ENCODE measurements at places on chromosomes 11 and 22. TPM values are rescaled to one million over a fixed set of nuclear protein-coding genes. Genes with fewer than 3 reads are reported as not detected.

Gene CCDC157
- total RNA-seq = 2.1 TPM

DNA sequence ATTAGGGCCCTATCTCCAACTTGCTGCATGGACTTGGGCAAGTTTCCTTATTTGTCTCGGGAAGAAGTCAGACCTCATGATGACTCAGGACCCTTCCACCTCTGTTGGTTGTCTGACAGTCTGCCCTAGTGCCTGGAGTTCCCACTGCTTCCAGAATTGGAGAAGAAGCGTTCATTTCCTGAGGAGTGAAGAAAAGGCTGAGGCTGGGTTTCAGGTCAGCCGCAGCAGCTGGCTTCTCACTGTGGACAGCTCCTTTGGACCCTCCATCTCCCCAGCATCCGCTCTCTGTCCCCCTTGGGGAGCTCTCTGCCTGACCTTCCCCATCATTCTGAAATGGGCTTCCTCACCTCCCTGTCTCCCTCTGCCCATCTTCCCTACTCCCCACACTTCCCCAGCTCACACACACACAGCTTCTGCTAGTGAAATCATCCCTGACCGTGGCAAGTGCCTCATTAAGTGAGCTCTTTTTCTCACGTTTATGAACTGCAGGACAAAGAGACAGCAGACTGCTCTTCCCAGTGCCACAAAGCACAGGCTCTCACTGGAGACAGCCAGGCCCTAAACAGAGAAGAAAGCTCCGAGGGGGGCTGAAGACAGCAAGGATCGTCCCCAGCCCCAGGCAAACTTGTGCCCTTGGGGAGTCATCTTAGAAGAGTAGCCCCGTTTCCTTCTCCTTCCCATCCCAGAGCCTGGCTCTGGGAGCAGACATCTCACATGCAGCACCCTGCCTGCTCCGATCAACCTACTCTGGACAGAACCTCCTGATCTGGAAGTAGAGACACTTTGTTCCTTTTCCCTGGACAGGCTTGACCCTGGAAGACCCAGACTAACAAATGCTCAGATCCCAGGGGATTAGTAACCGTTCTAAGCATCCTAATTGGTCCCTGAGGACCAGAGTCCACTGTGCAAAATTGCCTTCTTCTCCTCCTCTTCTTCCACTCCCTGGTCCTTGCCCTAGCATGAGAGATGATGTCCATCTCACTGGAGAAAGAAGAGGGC is 157.9 kb downstream of the FEZ1 start:
- no peaks in the 10 kb centered on the region for H3K36me3 ChIP-seq
- peaks cover 5% of the 10 kb centered on the region for H3K27me3 ChIP-seq
- H3K27ac ChIP-seq = no peak overlapping the region
- DNase-seq = no peak
- H3K4me1 ChIP-seq = no peaks in the 10 kb centered on the region

DNA sequence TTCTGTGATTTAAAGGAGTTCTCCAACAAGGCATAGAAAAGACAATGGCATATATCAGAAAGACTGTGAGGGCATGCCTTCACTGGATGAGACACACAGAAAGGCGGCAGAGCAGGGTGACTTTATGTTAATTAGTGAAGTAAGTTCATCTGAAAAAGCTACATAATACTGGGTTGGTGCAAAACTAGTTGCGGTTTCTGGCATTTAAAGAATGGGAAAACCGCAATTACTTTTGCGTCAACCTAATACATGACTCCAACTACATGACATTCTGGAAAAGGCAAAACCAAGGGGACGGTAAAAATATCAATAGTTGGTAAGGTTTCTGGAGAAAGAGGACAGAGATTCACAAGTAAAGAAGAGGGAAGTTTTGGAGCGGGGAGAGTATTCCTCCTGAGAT is 5.1 kb downstream of the RFPL1 start:
- H3K4me1 ChIP-seq = no peaks in the 10 kb centered on the region
- H3K27me3 ChIP-seq = peaks cover 3% of the 10 kb centered on the region
- H3K36me3 ChIP-seq = no peaks in the 10 kb centered on the region
- H3K27ac ChIP-seq = no peak overlapping the region

Gene ROBO4
- not detected for total RNA-seq

DNA sequence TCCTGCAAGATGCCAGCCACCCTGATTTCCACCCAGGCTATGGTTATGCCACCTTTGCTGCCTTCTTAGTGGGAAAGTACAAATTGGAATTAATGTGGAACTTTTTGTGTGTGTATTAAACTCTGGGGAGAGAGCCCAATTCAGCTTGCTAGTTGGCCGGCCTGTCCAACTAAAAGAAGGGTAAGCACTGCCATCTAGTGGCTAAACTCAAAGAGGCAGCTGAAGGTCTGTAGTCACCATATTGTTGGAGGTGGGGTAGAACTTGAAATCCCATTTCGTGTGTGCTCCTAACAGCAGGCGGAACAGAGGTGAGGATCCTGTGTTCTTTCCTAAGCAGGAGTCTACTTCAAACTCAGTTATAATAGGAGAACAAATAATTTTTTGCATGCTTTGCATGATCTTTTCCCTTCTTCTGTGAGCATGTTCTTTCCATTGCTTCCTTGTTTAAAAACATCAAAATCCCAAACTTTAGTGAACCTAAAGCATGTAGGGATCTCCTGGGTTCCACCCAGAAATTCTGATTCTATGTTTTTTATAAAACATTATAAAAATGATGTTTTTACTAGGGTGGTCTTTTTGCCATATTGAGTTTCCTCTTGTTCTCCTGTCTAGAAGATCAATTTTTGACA is 138.8 kb upstream of the SORL1-AS1 start:
- peak; percentile 76 for DNase-seq
- H3K27me3 ChIP-seq = no peaks in the 10 kb centered on the region
- no peak overlapping the region for H3K4me3 ChIP-seq
- H3K4me1 ChIP-seq = peaks cover 25% of the 10 kb centered on the region

- H3K36me3 ChIP-seq = no peaks in the 10 kb centered on the region
- no peaks in the 10 kb centered on the region for H3K27me3 ChIP-seq
- no peak overlapping the region for H3K4me3 ChIP-seq
- peaks cover 37% of the 10 kb centered on the region for H3K4me1 ChIP-seq
- H3K27ac ChIP-seq = no peak overlapping the region
- DNase-seq = no peak
Observed at GRCh38 chr11:45844822-45845578, 2.3 kb upstream of the CRY2 start.

Gene TRIM21
- 40.3 TPM for total RNA-seq

- H3K27ac ChIP-seq = no peak overlapping the region
- no peak for DNase-seq
- H3K27me3 ChIP-seq = peaks cover 7% of the 10 kb centered on the region
- no peak overlapping the region for H3K4me3 ChIP-seq
Observed at GRCh38 chr11:32529994-32530588, 53.5 kb upstream of the EIF3M start.

DNA sequence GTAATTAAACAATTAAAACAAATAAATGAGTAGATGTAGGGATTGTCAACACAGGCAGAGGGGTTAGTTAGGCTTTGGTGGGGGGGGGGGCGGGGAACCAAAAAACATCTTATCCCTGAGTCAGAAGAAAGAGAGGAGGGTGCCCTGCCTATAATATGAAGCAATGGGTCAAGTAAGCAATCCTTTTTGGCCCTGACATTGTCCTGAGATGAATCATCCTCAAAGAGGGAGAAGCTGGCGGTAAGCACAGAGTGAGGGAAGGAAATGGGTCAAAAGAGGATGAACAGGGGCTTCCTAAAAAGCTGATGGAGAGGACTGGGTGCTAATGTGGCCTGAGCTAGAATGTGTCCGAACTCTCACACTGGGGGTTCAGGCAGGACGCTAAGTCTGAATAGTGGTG is 4.7 kb downstream of the OLFML1 start:
- DNase-seq = no peak
- no peak overlapping the region for H3K27ac ChIP-seq
- H3K27me3 ChIP-seq = peaks cover 2% of the 10 kb centered on the region
- H3K4me3 ChIP-seq = no peak overlapping the region

Gene FAM181B
- 0.05 TPM for total RNA-seq

- H3K4me1 ChIP-seq = peaks cover 11% of the 10 kb centered on the region
- H3K36me3 ChIP-seq = no peaks in the 10 kb centered on the region
- no peak for DNase-seq
- peak overlapping the region; percentile 68 for H3K4me3 ChIP-seq
Observed at GRCh38 chr11:120209746-120210625, 846 bp upstream of the OAF start.

Gene APOBEC3B
- total RNA-seq = 43.9 TPM

DNA sequence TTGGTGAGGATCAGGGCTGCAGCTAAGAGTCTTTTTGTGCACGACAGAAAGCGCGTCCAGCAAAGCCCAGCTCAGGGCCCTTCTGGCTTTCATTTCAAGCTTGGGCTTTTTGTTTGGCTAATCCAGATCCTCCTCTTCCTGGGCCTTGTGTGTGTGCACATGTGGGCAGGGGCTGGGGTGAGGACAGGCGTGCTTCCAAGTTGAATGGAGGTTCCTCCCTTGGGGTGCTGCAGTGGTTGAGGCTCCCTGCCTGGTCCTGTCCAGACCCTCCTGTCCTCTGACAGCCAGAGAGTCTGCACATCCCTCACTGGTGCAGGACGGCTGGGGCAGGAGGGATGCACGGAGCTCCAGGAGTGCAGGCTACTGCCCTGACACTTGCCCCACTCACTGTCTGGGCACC is 62.0 kb upstream of the NECTIN1 start:
- H3K4me1 ChIP-seq = no peaks in the 10 kb centered on the region
- H3K27ac ChIP-seq = no peak overlapping the region
- H3K36me3 ChIP-seq = no peaks in the 10 kb centered on the region
- no peak overlapping the region for H3K4me3 ChIP-seq
- no peak for DNase-seq

DNA sequence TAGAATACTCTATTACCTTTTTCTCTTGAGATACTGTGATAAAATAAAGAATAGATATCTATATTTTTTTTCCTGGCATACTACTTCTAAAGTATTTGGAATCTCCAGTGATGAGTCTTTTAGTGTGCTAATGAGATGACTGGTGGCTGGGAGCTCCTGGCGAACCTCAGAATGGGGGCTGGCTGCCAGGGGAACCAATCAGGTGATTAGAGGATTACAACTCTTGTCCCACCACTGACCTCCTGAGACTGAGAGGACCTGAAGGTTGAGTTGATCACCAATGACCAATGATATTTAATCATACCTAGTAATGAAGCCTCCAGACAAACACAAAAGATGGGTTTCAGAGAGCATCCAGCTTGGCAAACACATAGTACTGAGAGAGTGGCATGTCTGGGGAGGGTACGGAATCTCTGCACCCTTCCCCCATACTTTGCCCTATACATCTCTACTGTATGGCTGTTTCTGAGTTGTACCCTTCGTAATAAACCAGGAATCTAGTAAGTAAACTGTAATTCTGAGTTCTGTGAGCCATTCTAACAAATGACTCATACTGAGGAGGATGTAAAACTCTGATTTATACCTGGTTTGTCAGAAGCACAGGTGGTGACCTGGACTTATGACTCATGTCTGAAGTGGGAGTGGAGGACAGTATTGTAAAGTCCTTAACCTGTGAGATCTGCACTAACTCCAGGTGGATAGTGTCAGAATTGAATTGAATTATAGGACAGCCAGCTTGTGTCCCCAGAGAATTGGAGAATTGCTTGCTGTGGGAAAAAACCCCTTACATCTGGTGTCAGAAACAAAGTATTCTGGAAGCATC is 325.3 kb upstream of the LRRC4C start:
- no peak overlapping the region for H3K27ac ChIP-seq
- no peaks in the 10 kb centered on the region for H3K27me3 ChIP-seq
- H3K4me3 ChIP-seq = no peak overlapping the region
- DNase-seq = no peak

Gene CDC42EP2
- 0.26 TPM for total RNA-seq

DNA sequence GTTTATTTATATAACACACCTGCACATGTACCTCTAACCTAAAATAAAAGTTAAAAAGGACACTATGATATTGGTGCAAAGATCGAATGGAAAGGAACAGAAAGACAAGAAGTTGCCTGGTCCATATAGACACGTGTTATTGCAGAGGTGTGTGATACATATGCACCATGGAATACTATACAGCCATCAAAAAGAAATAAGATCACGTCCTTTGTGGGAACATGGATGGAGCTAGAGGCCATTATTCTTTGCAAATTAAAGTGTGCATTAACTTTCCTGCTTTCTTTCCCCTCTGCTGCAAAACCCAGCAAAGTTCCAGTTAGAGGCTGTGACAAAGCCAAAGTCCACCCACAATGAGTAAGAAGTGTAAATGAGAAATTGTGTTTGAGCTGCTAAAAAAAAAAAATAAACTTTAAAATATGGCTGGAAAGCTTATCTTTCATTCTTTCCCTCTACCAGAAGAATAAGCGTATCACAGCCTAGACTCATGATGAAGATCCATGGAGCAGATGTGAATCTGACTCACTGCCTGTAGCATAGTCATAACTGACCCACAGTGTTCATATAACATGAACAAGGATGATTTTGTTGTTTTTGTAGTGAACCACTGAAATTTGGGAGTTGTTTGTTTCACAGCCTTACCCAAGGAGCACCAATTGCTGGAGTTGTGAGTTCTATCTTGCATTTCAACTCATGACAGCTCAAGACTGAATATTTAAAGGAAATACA is 9.6 kb downstream of the OR52K1 start:
- no peak overlapping the region for H3K27ac ChIP-seq
- H3K36me3 ChIP-seq = no peaks in the 10 kb centered on the region
- H3K4me1 ChIP-seq = peaks cover 6% of the 10 kb centered on the region
- peaks cover 16% of the 10 kb centered on the region for H3K27me3 ChIP-seq
- H3K4me3 ChIP-seq = no peak overlapping the region
- DNase-seq = no peak

- H3K27me3 ChIP-seq = no peaks in the 10 kb centered on the region
- no peak overlapping the region for H3K4me3 ChIP-seq
- DNase-seq = no peak
- H3K36me3 ChIP-seq = peaks cover 4% of the 10 kb centered on the region
Observed at GRCh38 chr22:39925273-39925672, 24.4 kb downstream of the GRAP2 start.

Gene MS4A6E
- not detected for total RNA-seq

- no peak overlapping the region for H3K27ac ChIP-seq
- H3K4me1 ChIP-seq = no peaks in the 10 kb centered on the region
- no peak overlapping the region for H3K4me3 ChIP-seq
Observed at GRCh38 chr11:126679033-126679432, 321.5 kb downstream of the KIRREL3 start.

Gene MPZL2
- total RNA-seq = 17.8 TPM

GRCh38 chr11:66880496-66881450 is 23.9 kb downstream of the LRFN4 start:
- H3K36me3 ChIP-seq = no peaks in the 10 kb centered on the region
- no peaks in the 10 kb centered on the region for H3K27me3 ChIP-seq
- H3K4me3 ChIP-seq = no peak overlapping the region
- peaks cover 15% of the 10 kb centered on the region for H3K4me1 ChIP-seq
